ENCODE measurements at places on chromosomes 5 and 9.

DNA sequence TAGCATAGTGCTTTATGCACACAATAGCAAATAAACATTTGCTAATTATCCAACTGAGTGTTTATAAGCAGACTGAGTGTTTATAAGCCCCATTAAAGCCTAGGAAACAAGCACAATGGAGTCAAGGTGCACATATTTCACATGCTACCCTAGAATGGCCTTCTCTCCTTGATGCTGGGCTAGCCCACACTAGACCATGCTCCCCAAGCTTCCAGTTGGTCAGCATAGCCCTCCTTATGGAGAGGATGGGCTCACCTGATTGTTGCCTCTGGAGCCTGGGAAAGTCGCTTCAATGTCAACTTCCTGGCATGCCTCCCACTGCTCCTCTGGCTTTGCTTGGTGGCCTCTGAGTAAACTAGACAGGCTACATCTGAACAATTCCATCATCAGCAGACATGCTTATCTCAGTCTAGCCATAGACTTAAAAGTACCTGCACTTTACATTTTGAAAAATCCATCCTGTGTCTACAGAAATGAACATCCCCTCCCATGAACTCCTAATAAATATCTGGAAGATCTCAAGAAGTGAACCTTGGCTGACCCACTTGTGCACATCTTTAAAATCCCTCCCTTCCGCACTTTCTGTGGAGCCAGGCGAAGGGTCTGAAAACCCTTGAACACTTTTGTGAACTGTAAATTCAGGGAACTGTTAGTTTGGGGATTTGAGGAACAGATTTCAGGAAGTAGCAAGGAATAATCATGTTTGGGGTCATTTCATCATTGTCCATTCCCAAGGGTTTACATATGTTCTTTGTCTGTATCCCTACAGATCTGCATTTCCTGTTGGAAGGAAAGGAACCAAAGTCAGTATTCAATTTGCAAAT, 486.6 kb downstream of the ARHGEF28 start:
- no peak for ATAC-seq

DNA sequence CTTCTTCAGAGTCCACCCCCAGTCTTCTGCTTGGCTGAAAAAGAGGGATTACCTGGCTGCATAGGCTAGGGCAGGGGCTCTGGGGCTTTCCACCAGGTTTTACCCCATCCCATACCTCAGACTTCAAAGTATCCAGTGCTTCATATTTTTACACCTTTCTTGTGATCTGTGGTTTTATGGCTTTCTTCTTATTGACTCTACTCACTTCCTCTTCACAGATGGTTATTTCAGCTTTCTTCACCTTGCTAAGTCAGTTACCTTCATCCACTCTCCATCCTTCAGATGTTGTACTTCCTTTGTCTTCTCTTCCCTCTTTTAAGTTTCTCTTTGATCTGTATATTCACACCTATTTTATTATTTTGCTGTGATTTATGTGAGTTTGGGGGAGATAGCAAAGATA, 104.3 kb downstream of the GRIA1 start:
- ATAC-seq: no peak

GRCh38 chr5:173768267-173768806, 119.8 kb upstream of the CPEB4 start:
- ATAC-seq: no peak

- ATAC-seq: no peak
Measured at GRCh38 chr5:111996574-111996973, 239.6 kb upstream of the NREP start.

- ATAC-seq: peak; percentile 12
Measured at GRCh38 chr5:176447591-176447977, 601 bp upstream of the FAF2 start.

DNA sequence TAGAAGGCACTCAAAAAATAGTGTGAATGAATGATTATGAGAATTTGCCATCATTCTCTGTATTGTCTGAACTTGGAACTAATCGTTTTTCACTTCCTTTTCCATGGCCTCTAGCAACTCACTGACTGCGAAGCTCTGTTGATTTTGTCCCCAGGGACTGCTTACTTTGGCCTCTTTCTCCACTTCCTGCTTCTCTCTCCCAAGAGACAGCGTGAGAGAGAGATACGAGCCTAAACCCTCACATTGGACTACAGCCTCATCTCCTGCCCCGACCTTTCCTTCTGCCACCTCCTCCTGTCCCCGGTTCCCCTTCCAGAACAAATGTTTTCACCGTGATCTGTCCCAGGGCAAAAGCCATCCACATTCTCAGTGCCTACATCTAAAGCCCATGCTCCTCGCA, 300.8 kb upstream of the PANK3 start:
- no peak for ATAC-seq

GRCh38 chr9:133943036-133943780, 48.9 kb downstream of the VAV2 start:
- no peak for ATAC-seq

DNA sequence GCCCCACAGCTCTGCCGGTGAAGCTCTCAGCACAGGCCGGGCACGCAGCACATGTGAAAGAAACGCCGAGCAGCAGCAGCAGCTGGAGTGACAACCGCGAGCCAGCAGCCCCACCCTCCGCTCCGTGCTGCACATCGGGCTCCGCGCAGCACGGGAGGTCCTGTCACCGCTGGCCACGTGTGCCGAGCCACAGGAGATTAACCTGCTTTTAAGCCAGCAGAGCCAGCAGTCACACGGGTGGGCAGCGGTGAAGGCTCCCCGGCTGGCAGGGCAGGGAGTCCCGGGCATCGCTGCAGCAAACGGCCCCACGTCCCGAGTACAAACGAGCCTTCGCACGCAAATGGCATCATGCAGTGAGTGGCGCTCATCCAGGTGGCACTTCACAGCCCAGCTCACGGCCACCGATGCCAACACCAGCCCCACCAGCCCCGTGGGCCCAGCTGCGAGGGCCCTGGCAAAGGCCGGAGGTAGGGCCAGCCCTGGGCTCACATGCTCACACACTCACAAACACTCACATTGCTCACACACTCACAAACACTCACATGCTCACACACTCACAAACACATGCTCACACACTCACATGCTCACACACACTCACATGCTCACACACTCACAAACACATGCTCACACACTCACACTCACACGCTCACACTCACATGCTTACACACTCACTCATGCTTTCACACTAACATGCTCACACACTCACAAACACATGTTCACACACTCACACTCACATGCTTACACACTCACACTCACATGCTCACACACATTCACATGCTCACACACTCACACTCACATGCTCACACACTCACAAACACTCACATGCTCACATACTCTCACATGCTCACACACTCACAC, 11.1 kb downstream of the CCDC187 start:
- ATAC-seq: no peak

- no peak for ATAC-seq
Measured at GRCh38 chr5:120405923-120406322, 58.2 kb upstream of the PRR16 start.

DNA sequence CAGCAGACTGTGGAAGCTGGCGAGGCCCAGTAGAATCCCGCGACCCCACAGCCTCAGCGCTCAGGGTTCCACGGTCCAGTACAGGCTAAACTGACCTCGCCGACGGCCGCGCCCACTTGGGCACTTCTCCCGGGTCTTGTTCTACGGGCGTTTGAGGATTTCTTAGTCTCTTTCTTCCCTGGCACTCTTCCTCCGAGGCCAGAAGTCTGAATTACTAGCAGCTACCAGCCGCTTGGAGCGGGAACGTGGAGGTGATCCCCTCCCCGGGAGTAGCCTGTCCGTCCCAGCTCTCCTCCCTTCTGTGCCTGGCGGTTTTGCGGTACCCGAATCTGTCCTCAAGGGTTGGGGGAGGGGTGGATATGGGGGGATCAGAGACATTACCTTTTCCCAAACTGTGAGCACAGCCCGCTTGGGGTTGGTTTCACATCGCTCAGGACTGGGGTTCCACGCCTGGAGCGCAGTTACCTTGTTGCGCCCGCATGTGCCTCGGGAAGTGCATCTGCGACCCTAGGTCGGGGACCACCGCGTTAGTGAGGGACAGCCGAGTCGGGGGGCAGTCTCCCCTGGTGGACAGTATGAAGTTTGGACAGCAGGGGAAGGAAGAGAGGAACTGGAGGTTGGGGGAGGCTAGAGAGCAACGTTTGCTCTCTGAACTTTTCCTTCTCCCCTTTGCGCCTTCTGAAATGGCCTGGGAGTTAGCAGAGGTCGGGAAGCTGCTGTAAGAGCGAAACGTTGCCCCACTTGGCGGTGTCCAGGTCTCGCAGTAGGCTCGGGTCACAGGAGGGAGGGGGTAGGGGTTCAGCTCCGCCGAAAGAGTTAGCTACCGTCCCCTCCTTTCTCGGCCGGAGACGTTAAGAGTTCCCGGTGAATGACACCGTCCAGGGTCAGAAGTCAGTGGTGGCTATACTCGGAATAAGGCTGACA, 190.8 kb downstream of the MEF2C start:
- ATAC-seq: no peak

GRCh38 chr5:170619869-170620268, 116.0 kb downstream of the KCNIP1 start:
- peak; percentile 19 for ATAC-seq

DNA sequence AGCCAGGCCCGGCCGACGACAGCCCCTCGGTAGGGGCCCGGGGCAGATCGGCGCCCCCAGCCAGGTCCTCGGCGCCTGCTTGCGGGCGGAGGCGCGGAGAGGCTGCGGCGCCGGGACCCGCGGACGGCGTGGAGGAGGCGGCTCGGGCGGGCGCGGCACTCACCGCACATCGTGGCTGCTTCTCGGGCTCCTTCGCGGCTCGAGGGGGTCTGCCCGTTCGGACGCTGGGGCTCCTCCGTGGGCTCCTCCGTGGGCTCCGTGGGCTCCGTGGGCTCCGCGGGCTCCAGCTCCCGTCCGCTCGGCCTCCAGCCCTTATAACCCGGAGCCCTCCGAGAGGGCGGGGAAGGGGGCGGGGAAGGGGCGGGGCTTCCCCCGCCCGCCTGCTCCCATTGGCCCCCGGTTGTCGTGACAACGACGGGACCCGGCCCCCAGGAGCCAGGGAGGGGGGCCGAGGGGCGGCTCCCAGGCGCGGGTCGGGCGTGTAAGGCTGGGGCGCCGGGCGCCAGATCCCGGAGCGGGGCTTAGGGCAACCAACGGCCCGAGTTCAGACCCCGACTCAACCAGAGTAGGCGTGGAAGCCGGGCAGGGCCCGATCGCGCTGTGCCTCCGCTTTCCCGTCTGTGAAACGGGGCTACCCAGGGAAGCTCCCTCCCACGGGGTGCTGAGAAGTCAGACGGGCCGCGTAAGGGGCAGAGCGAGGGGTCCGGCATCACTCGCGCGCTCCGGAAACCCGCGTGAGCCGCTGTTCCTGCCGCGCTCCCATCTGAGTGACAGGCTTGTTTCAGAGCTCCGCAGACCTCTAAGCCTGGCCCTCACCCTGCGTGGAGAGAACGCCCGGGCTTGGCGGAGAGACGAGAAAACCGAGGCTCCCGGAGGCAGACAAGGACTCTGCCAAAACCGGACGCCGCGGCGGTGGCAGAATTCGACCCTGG, at the start of gene GFPT2:
Gene GFPT2 (minus strand): TSS at position 289 of the 932 bp plus-strand sequence. CDS start 119 bp downstream, at position 170.
- peak; percentile 90 for ATAC-seq

GRCh38 chr9:95268681-95269080, 48.8 kb downstream of the FANCC start:
- no peak for ATAC-seq

DNA sequence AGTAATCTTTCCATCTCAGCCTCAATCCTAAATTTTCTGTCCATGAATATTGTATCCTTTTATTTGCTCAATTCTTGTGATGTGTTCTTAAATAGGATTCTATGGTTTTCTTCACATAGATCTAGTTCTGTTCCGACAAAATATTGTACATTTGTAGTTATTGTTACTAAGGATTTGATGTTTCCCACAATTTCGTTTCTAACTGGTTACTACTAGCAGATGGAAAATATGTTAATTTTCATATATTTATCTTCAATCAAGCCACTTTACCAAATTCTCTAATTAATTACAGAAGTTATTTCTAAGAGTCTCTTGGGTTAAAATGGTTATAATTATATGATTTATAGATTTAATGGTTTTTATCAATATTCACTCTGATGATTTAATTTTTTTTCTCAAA, 60.3 kb downstream of the SEC61B start:
- ATAC-seq: no peak

DNA sequence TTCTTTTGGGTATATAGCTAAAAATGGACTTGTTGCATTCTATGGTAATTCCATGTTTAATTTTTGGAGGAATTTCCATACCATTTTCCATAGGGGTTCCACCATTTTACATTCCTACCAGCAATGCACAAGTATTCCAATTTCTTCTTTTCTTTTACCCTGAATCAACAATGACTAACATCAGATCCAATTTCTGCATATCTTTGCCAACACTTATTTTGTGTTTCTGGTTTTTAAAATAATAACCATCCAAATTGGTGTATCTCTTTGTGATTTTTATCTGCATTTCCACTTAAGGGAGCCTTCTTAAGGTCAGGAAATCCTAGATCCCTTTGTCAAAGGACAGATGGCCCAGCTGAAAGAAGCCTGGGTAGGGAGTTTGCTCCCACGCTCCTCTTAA, 29.5 kb upstream of the SMU1 start:
- no peak for ATAC-seq

DNA sequence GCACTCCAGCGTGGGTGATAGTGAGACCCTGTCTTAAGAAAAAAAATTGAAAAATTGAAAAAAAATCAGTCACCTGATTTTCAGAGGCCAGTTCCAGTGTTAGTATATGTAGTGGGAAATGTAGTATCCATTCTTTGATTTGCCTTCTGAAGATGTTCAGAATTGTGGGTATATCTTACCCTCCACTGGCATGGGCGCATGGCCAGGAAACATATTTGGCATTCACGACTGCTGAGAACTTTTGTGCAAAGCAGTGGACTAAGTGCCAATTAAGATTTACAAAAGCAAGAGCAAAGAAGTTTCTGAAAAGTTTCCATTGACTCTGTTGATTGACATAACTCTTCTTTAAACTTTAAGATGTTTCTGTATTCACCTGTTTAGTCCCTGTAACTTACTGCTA, 2.4 kb downstream of the CAVIN4 start:
- ATAC-seq: no peak

GRCh38 chr9:127087836-127088235, 34.6 kb downstream of the ANGPTL2 start:
- ATAC-seq: no peak

- no peak for ATAC-seq
Measured at GRCh38 chr9:95785209-95785608, 90.3 kb upstream of the ERCC6L2 start.

GRCh38 chr5:102807878-102808502, 52.9 kb downstream of the PAM start:
- no peak for ATAC-seq
